Hematopoietic multipotent progenitor cell treated with erythropoietin and hydrocortisone succinate and interleukin-3 and kit ligand, for 15 days (in vitro differentiated cells): ENCODE measurements at places on chromosomes 11 and 22.

- no peak for DNase-seq
These were observed 225.4 kb downstream of the NTM start for GRCh38 chr11:131595797-131596196.

DNA sequence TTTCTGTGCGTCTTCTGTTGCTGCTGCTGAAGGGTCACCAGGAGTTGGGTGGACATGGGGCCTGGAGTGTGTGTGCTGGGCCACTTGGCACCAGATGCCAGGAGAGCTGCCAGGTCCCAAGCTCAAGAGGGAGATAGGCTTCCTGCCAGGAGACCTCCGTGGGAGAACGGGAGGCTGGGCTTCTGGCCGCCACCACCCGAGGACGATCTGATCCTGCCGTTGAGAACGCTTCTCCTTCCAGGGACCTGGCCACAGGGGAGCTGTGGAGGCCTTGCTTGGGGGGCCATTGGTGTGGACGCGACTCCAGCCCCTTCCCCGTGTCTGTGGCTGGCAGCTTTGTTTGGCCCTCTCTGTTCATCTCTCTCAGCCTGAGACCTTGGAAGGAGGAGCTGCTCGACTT is 2.4 kb downstream of the BRSK2 start:
- no peak for DNase-seq

DNA sequence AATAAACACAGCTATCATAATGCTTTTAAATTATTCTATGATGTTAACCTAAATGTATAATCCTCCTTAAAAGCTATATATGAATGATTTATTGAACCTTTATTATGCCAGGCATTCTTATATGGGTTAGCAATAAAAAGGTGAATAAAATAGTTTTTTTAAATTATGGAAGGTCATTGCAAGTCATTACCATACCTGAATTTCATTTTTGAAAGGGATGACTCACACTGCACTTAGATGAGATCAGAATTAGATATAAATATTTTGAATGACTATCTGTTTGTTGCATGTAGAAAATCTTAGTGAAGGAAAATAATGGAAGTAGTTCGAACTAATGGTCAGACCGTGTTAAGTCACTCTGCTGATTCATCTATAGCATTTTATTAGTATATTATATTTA is 822.3 kb downstream of the LUZP2 start:
- no peak for DNase-seq

- no peak for DNase-seq
These were observed 6.4 kb downstream of the BATF2 start for GRCh38 chr11:64990222-64990923.

GRCh38 chr22:41491374-41492100 is 22.6 kb downstream of the ACO2 start:
- no peak for DNase-seq

GRCh38 chr11:116970485-116971292 is 127.5 kb downstream of the SIK3 start:
- DNase-seq: no peak

GRCh38 chr11:19842505-19842904 is 129.9 kb downstream of the NAV2 start:
- no peak for DNase-seq

- no peak for DNase-seq
These were observed 85.2 kb downstream of the BUD13 start for GRCh38 chr11:116687458-116688201.

DNA sequence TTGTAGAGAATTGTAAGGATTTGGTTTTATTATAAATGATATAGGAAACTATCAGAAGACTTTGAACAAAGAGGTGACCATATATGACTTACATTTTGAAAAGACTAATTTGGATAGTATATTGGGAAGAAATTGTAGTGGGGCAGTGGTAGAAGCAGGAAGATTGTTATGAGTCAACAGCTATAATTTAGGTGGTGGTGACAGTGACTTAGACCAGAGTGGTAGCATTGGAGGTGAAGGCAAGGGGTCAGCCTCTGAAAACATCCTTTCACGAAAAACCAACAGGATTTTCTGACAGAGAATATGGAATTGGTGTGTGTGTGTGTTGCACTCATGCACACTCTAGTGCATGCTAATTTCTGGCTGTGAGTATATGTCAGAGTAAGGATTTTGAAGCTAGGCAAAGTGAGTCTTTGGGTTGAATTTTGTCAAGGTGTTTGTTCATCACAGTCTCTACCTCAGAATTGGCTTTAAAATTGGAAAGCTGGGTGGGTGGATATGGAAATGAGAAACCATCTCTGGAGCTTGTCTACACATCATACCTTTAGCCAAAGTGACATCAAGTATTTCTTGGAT is 8.2 kb upstream of the HBE1 start:
- DNase-seq: peak; percentile 61

- no peak for DNase-seq
These were observed 94.8 kb upstream of the AMOTL1 start for GRCh38 chr11:94673386-94673785.

- DNase-seq: no peak
These were observed 3.9 kb downstream of the CREB3L1 start for GRCh38 chr11:46281371-46281831.

GRCh38 chr11:78351193-78351592 is 66.4 kb downstream of the GAB2 start:
- no peak for DNase-seq

DNA sequence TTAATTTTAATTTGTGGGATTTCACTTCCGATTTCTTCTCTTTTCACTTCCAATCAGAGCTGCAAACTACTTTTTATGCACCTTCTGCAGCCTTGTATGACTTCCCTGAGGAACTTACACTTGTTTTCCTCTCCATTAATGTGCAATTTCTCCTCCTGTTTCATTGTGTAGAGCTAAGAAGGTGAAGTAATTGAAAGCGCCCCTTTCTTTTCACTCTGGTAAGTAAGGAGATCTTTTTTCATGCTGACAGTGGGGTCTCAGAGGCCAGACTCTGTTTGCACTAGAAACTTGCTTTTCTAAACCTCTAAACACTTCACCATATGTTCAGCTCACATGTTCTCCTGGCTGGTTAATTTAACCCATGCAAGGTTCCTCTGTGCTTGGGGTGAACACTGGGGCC is 117.0 kb downstream of the FANCF start:
- no peak for DNase-seq
